NCI-H187 (cell line): ENCODE measurements at places on chromosomes 2 and 18.

DNA sequence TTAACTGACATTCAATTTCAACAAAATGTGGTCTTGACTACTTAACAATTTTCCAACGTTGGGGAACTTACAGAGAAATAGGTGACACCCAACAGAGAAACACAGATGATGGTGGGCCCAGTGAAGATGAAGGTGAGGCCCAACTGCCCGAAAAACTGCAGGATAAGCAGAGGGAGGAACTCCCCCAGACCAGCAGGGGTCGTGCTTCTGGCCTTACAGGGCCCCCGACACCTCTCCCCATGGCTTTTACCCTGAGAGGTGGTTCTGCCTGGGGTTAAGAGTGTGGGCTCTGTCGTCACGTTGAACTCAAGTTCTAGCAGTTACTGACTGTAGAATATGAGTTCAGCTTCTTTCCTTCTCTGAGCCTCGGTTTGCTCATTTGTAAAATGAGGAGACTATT is 119.5 kb upstream of the SMIM21 start:
- no peak for DNase-seq

- no peak for DNase-seq
Measured at GRCh38 chr2:39780825-39781600, 2.0 kb upstream of the THUMPD2 start.

GRCh38 chr18:49476664-49477411 is 10.2 kb downstream of the C18orf32 start:
- no peak for DNase-seq

- no peak for DNase-seq
Measured at GRCh38 chr2:47907039-47907781, 912 bp upstream of the FBXO11 start.

- DNase-seq, result no peak
Measured at GRCh38 chr2:85996591-85996990, 107.8 kb upstream of the ST3GAL5 start.

- DNase-seq, result no peak
Measured at GRCh38 chr2:181124497-181124896, 144.1 kb downstream of the UBE2E3 start.

GRCh38 chr18:78140294-78140693 is 839.3 kb upstream of the SALL3 start:
- DNase-seq, result no peak

DNA sequence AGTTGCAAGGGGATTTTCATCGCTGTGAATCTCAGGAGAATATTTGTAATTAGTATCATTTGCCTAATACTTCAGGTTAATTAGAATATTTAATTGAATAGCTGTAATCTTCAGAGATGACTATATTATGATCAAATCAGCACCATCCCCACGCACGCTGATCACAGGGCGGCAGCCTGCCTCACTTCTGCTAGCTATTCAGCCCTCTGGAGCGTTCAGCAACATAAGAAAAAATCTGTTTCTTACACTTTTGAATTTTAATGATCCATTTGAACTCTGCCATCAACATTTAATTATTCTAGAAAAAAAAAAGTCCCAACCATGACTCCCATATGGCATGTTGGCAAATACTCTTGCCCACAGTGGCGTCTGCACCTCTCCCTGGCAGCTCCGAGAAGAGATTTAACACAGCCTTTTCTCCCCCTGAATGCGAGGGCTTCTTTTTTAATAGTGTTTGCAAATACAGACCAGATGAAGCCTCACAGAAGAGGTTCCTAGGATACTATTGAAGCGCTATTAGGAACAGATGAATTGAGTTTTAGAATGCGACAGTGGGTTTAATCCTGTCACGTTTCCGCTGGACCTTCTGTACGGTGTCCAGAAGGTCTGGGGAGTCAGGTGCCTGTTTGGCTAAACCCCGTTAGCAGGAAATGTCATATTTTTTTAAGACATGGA is 731.9 kb upstream of the SALL3 start:
- no peak for DNase-seq

DNA sequence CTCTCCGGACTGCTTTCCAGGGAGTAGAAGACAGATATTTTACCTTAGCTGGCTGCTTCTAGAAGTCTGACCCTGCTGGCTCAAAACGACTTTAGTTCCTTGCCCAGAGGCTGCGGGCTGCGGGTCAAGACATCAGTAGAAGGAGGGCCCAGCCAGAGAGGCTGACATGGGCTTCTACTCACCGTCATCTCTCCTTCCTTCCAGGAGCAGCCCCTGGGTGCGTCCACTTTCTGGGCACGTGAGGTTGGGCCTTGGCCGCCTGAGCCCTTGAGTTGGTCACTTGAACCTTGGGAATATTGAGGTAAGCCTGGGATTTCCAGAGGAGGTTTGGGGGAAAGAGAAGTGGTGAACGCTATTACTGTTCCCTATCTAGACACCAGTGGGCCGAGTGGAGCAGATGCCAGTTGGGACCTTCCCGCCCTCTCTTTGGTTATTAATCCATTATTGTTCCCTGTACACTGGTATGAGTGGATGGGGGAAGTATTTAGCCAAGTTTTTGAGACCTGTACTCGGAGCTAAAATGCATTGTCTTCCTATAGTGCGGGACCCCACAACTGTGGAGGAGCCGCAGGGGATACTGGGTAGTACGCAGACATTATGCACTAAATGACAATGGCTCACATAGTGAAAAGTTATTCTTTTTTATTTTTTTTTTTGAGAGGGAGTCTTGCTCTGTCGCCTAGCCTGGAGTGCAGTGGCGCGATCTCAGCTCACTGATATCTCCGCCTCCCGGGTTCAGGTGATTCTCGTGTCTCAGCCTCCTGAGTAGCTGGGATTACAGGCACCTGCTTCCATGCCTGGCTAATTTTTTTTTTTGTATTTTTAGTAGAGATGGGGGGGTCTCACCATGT is 26.3 kb upstream of the CASP8 start:
- no peak for DNase-seq

- no peak for DNase-seq
Measured at GRCh38 chr2:85433511-85434089, 15.1 kb downstream of the SH2D6 start.

DNA sequence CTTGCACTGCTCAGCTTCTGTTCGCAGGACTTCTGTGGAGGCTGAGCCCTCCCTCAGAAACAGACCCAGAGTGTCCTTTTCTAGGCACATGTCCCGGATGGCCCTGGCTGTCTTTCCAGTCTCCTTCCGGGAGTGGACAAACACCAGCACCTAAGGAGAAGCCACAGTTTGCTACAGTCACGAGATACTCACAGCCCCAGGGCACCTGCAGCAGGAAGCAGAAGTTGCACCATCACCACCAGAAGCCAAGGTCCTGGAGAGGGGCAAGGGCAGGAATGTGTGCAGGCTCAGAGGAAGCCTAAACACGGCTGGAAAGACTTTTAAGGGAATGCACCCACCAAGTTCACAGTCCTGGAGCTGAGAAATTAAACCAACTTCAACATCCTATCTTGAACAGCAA is 13.6 kb downstream of the SNRNP200 start:
- no peak for DNase-seq

- no peak for DNase-seq
Measured at GRCh38 chr2:200498402-200499162, 11.3 kb downstream of the KCTD18 start.

GRCh38 chr18:55634545-55634944 is 46.6 kb upstream of the TCF4 start:
- no peak for DNase-seq

GRCh38 chr2:7117076-7117475 is 199.9 kb downstream of the RNF144A start:
- DNase-seq, result no peak

GRCh38 chr2:127685410-127686080 is 10.2 kb upstream of the LIMS2 start:
- no peak for DNase-seq

- DNase-seq, result no peak
Measured at GRCh38 chr2:235621736-235622135, 127.9 kb downstream of the AGAP1 start.

- no peak for DNase-seq
Measured at GRCh38 chr2:230842473-230842872, 22.3 kb upstream of the ITM2C start.

DNA sequence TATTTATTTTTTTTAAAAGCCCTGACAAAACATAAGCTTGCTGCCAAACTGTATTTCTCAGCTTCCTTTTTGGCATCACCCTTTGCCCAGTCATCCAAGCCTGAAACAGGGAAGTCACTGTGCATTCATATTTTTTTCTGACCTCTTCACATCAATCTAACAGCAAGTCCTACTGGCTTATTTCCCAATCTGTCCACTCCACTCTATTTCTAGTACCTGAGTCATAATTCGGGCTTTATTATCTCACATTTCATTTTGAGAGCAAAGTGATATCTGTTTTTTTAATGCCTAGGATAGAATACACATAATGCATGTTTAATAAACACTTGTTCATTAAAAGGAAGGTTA is 5.1 kb downstream of the HNMT start:
- no peak for DNase-seq

DNA sequence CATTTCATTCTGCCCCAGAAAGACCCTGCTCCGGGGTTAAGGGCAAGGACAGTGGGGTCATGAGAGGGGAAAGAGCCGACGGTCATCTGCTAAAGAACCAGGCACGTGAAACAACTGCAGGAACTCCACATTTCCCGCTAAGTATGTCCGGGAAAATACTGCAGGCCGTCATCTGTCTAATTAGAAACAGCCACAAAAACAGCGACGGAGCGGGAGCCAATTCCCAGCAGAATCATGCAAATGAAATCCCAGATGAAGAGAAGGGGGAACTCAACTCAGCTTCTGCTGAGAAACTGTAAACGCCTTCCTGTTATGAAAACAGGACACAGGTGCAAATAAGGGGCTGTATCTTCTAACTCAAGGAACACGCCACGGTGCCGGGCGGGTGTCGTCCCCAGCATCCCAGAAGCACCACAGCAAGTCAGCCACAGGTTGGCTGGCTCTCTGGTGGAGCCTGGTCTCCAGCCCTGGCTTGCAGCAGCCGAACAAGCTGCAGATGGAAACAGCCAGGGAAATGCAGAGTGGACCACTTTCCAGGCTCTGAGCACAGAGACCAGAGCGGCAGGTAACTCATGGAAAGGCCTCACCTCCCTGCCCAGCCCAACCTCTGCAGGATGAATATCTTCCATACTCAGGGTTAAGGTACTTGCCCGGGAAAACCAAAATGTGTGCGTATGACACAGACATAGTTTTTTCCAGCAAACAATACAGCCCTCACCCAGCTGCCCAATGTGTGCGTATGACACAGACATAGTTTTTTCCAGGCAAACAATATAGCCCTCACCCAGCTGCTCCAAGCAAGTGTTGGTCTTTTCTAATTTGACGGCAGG is 28.9 kb downstream of the PXDN start:
- no peak for DNase-seq

GRCh38 chr2:221264318-221264717 is 307.8 kb downstream of the EPHA4 start:
- no peak for DNase-seq

DNA sequence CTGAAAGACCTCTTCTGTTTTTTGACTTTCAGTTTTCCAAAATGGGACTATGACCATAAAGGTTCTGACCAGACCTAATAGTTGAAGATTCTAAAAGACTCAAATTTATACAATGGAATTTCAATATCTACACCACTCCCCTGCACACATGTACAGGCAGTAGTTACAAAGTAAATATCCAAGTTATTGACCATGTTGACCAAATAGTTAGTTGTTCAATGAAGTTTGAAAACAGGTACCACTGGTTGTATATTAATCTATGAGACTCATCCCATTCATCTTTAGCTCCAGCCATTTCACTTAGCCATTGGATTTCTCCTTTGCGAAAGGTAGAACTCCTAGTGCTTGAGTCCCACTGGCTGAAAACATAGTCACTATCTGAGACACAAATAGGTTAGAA is 277.4 kb downstream of the SETBP1 start:
- no peak for DNase-seq

- DNase-seq, result no peak
Measured at GRCh38 chr2:164538240-164538866, 82.9 kb downstream of the GRB14 start.

GRCh38 chr18:32072321-32072720 is 19.4 kb upstream of the RNF138 start:
- DNase-seq, result no peak

GRCh38 chr2:156333274-156333950 is 891 bp upstream of the NR4A2 start:
- DNase-seq, result no peak
